ENCODE measurements at places on chromosomes 6 and 20. TPM values are rescaled to one million over a fixed set of nuclear protein-coding genes. Genes with fewer than 3 reads are reported as not detected.

- DNase-seq = no peak
These were observed 119.7 kb upstream of the ZFP64 start for GRCh38 chr20:52311209-52311794.

Gene DCBLD1
- total RNA-seq = 31.1 TPM

GRCh38 chr6:109527989-109528388, 45.0 kb upstream of the ZBTB24 start:
- DNase-seq = peak; percentile 27

Gene CALHM6
- not detected for total RNA-seq

Gene PLAGL2
- 4.4 TPM for total RNA-seq

- DNase-seq = no peak
These were observed 52.8 kb downstream of the FKBP5 start for GRCh38 chr6:35635601-35636597.
